ENCODE measurements at places on chromosomes 7 and 10. TPM values are rescaled to one million over a fixed set of nuclear protein-coding genes. Genes with fewer than 3 reads are reported as not detected.

Gene DNAJB12
- total RNA-seq, result 26.4 TPM

Gene EEPD1
- total RNA-seq, result 9.7 TPM

Gene HOXA4
- total RNA-seq, result 9.5 TPM

Gene MMRN2
- 57.0 TPM for total RNA-seq

Gene MYO1G
- 6.3 TPM for total RNA-seq

DNA sequence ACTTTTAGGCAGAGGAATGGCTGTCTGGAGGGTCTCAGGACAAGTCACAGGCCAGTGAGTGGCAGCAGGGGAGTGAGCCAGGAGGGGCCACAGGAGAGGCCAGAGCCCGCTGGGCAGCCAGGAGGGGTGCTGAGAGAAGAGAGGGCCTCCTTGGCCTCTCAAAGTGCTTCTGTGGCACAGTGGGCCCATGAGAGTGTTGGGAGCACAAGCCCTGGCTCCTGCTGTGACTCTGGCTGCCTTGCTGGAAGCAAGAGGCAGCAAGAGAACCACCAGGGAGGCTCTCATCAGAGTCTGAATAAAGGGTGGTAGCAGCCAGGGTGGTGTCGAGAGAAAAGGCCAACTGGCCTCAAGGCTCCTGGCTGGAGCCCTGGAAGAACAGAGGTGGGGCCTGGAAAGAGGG lies 91.1 kb downstream of the VOPP1 start:
- DNase-seq, result no peak

- no peak for DNase-seq
Measured at GRCh38 chr7:52753855-52754254, 281.6 kb upstream of the POM121L12 start.

GRCh38 chr7:157990881-157991250 lies 596.8 kb downstream of the PTPRN2 start:
- DNase-seq, result no peak

GRCh38 chr7:130086938-130087337 lies 16.6 kb downstream of the KLHDC10 start:
- DNase-seq, result no peak

DNA sequence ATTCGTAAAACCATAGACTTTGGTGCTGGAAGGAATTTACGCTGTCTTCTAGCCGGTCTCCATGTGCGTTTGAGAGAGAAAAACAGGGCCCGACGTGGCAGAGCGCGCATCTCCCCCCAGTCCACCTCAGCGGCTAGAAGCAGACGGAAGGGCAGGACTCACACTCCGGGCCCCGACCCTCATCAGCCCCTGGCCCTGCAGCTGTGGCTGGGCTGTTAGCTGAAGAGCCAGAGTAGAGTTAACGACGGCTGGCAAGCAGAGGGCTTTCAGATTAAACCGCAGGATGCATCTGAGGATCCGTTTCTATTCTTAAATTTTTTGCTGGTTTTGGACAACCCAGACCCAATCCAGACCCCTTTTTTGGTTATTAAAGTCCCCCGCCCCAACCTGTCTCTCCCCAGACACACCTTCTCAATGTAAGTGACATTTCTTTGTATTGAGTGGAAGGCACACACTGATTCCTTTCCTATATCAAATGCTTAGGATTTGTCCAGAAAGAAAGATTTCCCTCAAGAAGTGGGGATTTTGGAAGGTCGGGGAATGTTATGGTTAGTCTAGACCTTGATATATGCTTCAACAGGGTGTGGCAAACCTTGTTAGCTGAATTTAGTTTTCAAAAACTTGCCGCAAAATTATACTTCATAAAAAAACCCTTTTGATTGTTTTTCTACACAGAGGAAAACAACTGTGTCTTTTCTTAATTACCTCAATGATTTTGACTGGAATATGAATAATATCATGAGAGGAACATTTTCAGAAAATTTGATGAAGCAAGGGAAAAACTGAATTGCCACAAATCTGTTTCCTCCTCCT lies 1.7 kb upstream of the TBX20 start:
- no peak for DNase-seq

GRCh38 chr7:152137476-152138025 lies 112.1 kb downstream of the GALNT11 start:
- no peak for DNase-seq

DNA sequence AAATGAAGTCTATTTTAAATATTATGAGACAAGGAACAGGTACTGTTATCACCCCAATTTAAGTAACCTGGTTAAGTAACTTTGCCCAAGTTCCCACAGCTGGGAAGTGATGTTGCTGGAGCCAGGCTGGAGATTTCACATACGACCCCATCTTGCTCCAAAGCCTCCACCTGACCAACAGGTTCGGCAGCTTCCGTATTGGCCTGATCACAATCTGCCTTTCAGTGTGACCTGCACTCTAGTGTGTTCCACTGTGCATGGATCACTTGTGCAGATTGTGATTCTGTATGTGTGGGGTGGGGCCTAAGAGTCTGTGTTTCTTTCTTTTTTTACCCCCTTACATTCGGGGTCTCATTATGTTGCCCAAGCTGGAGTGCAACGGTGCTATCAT lies 66.1 kb downstream of the PRTFDC1 start:
- no peak for DNase-seq

DNA sequence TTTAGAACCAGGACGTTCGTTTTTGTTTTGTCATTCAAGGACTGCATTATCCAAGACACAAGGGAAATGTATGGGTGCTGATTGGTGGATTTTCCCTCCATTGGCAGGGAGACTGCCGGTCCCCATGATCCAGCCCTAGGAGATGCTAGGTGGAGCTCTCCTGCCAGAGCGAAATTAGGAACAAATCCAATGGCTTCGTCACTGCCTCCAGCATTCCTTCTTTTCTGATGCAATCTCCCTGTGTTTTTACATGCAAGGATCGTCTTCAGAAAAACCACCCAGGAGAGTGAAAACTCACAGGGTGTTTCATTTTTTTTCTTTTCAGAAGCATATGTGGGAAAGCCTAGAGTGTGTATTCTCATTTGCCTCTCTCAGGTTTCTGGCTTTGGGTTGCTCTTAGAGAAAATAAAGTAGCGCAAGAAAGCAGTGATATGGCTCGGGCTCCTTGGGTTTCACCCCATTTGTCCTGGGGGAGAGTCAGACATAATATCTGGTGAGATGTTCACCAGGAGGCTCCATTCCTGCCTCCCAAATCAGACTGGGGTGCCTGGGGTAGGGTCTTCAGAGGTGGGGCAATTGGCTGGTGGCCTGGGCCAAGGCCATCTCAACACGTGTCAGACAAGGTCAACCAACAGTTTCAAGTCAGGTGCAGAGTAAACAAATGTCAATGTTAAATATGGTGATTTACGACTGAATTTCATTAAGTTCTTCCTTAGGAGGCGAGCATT lies 450.9 kb upstream of the MKI67 start:
- DNase-seq, result no peak

DNA sequence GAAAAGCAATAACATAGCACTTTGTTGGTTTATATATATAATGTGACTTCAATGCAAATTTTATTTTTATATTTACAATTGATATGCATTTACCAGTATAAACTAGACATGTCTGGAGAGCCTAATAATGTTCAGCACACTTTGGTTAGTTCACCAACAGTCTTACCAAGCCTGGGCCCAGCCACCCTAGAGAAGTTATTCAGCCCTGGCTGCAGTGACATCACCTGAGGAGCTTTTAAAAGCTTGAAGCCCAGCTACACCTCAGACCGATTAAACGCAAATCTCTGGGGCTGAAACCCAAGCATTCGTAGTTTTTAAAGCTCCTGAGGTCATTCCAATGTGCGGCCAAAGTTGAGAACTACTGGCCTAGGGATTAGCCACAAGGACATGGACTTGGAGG lies 155.0 kb upstream of the LANCL2 start:
- DNase-seq, result no peak

GRCh38 chr10:123958241-123958640 lies 66.6 kb upstream of the CPXM2 start:
- DNase-seq, result no peak

GRCh38 chr7:65978891-65979582 lies 3.0 kb downstream of the GUSB start:
- DNase-seq, result no peak

GRCh38 chr7:101411508-101411874 lies 48.8 kb downstream of the COL26A1 start:
- no peak for DNase-seq

GRCh38 chr7:74289659-74290552 lies 699 bp downstream of the CLIP2 start:
- DNase-seq, result no peak

DNA sequence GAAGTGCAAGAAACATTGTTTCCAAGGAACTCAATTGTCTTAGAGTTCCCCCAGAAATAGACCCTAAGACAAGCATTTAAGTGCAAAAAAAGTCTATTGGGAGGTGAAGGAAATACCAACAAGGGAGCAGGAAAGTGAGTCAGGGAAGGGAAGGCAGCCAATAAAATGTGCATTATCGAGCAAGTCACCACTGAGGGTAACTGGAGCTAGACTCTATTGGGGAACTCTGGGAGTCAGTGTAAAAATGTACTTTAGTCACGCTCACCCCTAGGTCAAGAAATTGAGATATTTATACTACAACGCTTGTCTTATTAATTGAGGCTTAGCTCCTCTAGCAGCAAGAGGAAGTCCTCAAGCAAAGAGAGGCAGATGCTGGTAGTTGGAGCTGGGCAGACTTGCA lies 137.7 kb downstream of the RTKN2 start:
- DNase-seq, result no peak

Data from posterior vena cava (tissue), 2 donors.